Umbilical cord (tissue), 2 donors: ENCODE measurements at places on chromosomes 2 and 18.

DNA sequence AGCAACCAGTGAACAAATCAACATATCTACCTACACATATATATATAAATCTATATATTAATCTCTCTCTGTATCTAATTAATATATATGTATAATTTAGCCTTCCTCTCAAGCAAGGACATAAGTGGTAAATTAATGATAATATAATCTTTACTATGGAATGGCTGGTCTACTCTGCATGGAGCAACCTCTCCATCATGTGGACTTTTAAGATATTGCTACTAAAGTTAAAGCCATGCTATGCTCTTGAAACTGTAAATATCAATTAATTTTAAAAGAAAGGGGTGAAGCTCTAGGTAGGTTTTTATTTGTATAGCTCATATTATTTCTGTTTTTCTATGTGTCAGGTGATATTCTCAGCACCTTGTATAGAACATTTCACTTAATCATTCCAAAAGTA lies 147.0 kb downstream of the PPP1R1C start:
- no peak for DNase-seq

GRCh38 chr18:54924948-54925347 lies 34.3 kb downstream of the CCDC68 start:
- DNase-seq: no peak

DNA sequence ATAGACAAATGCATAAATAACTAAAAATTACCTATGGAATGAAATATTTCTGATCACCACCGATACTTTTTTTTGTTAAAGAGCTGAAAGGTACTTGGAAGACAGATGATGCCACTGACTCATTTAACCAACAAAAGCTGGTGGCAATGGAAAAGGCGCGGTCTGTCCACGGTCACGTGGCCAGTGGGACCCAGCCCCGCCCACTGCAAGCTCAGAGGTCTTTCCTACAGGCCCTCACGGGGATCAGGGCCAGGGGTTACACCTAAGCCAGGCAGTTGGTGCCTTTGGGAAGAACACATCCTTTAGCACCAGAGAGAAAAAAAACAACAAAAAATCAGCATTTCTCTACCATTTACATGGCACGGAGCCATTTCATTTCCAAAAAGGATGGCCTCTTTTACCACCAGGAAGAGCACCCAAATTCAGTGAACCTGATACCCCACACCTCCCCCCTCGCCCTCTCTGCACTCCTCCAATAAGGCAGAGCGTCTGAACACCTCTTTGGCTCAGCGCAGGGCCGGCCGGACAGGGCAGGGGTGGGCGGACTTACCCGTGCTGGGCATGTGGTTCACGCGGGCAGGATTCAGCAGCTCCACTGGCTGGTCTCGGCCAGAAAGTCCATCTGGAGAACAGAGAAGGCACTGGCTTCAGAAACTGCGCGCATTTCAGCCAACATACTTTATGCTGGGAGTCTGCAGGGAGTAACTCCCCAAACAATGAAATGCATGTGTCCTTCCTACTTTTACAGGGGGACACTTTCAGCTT lies 164.6 kb downstream of the HDAC4 start:
- DNase-seq: no peak

DNA sequence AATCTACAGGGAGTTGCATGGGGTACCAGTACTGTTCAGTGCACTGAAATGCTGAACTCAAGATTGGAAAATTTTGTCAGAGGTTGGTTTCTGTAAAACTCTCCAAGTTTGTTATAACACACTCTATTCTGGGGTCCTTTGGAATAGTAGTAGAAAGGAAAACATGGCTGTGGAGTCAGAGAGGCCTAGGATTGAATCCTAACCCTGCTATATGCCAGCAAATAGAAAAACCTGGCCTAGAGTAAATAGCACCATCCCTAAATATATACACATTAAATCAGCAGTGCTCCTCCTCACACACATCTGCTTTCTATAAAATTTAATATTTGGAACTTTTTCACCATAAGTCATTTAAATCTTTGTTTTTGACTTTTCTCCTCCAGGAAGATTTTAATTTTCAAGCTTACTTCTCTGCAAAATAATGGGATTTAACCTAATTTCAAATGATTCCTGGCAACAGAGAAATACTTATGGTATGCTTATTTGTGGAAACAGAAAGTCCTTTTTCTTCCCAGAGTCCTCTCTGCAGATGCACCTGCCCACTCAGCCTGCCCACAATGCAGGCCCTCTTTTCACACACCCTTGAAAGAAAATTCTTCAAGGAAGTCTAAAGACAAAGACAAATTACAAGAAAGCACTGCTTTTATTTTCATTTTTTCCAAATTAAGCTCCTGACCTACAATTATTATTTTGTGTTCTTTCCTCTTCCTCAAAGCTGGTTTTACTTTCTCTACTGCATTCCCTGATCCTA lies 197.5 kb upstream of the LRRTM1 start:
- no peak for DNase-seq

DNA sequence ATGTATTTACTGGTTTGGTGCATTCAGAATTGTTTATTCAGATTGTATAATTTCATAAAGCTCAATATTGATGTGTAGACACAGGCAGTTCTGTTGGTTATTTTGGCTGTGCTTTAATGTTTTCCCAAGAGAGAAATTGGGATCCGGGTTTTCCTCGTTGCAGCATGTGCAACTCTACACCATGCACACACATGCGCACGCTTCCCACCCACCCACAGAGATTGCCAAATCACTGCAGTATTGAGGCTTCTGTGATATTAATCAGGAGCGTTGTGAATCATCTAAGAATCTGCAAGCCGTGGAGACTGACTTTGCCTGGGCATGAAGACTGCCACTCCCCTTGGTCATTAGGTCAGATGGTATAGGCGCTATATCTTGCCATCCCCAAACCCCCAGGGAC lies 571.5 kb downstream of the SLC4A3 start:
- DNase-seq: peak; percentile 25

GRCh38 chr18:24954341-24954740 lies 397.6 kb downstream of the ZNF521 start:
- DNase-seq: peak; percentile 79

DNA sequence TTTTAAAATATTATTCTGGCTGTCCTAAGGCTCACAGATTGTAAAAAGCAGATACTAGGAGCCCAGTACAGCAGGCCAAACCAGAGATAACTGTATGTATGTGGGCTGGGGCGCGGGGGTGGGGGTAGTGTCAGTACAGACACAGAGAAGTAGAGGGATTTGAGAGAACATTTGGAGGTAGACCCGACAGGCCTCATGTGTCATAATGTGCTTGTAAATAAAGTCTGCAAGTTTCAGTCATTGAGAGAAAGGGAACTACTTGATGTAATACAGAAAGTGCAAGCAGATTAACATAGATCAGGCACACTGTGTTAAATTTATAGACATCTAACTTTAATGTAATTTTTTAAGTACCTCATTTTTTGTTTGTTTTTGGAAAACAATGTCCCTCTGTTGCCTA lies 7.4 kb upstream of the POLI start:
- peak; percentile 44 for DNase-seq

DNA sequence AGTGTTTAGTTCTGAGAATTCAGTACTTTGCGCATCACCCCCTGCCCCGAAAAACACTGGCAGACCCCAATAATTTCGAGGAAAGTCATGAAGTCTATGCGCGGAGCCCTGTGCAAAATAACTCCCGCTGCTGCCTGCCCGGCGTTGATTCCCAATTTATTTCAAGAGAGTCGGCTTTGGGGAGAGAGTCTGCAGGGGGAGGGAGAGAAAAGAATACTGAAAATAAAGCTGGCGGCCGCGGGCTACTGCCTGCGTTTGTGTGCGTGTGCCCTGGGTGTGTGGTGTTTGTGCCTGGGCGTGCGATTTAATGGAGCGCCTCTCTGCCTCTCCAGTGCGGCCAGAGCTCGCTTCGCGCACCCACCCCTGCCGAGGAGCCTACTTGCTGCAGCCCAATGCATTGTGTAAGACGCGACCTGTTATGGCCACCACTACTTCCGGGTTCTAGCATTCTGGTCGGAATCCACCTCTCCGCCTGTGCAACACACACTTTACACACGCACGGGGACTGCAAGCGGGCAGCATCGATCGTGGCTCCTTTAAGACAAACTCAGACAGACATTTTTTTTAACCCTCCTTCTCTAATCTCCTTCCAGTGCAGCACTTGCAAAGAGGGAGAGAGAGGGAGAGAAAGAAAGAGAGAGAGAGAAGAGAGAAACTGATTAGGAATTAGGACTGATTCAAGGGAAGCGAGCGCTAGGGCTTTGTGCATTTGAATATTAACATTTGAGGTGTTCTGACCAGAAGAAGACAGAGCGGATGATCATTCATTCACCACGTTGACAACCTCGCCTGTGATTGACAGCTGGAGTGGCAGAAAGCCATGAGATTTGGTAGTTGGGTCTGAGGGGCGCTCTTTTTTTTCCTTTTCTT lies at the start of gene MEIS1:
MEIS1 (plus strand) TSS at position 447 of the 870 bp plus-strand sequence. CDS start 732 bp downstream, outside the sequence.
- DNase-seq: peak; percentile 99

- DNase-seq: no peak
Observed at GRCh38 chr2:238731961-238732360, 115.9 kb upstream of the TWIST2 start.

DNA sequence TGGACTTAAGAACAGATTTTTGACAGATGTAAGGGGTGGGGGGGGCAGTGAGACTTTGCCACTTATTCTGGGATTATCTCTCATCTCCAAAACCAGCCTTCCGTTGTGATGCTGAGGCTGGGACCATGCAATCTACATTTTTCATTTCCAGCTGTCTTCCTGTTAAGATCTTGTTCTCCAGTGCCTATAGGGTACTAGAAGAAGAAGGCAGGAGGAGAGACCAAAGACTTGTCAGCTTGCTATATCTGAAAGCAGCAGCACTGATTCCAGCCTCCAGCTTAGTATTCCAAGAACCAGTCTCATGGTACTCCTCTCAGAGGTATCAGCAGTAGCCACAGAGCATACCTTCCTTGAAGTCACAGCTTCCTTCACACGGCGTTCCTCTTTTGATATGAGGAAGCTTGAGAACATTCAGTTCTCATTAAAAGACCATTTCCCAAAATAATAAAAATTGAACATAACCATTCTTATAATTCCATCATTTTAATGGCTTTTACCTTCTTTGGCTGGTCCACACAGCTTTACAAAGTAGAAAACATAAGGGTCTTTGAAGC lies 49.8 kb downstream of the USP34 start:
- DNase-seq: no peak

DNA sequence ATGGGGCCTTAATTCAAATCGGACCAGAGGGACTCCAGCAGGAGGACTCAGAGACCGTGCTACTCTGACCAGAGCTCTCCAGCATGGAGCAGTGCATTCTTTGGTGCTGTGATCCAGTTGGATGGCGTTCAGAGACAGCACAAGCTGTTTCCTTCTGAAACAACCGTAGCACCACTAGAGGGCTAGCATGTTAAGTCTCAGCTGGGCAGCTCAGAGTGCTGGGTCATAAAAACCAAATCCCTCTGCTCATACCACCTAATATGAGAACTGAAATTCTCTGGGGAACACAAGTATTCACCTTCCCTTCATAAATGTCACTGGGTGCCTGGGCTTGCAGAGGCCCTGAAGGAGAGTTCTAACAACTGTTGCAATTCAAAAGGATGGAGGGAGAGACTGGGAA lies 97.7 kb upstream of the TFCP2L1 start:
- no peak for DNase-seq

- no peak for DNase-seq
Observed at GRCh38 chr2:58313926-58314325, 72.8 kb upstream of the FANCL start.

- peak; percentile 44 for DNase-seq
Observed at GRCh38 chr2:234308813-234309195, 188.1 kb downstream of the ARL4C start.

- DNase-seq: peak; percentile 89
Observed at GRCh38 chr18:77079954-77080682, 52.5 kb downstream of the MBP start.

DNA sequence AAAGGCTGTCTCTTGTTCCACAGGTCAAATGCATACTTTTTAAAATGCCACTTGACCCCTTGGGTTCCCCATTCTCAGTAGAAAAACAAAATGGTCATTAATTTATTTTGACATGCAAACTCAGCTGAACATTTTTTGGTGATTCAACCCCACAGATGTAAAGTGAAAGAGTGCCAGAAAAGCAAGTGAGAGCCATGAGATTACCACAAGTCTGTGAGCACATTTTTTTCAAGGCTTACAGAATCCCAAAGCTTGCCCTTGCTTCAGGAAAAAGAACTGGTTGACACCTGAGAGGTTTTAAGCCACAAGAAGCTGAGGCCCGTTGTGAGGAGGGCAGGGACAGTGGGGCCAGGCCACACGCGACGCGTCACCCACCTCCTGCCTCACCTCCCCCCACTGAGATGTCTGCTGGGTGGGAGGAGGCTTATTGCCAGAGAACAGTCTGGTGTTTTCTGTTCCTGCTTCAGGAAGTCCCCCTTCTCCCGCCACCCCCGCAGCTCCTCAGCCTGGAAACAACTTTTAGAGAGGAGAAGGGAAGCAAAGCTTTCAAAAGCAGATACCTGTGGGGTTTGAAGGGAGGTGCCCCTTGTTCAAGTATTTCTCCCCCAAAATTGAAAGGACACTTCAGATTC lies 70.4 kb upstream of the CYP1B1 start:
- DNase-seq: peak; percentile 63

DNA sequence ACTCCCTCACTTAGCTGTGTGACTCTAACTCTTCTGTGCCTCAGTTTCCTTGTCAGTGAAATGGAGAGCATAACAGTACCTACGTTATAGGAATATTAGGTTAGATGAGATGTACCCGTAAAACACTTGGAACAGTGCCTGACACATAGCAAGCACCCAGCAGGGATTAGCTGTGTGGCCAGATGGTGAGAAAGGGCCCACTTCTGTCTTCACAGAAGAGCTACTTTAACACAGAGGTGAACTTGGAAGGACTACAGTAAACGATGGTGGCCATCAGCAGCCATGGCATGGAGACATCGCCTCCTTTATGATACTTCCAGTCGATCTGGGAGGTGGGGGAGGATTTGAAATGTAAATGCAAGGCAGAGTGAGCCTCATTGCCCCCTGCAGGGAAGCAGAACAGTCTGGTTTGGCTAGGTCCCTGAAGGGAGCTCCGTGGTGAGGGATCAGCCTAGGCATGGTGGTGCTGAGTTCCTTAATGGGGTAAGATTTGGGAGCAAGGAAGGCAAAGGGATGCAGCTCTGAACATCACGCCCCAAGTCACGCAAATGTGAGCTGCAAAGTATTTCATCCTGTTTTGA lies 101.7 kb upstream of the ALPP start:
- DNase-seq: no peak

GRCh38 chr2:47058003-47058931 lies 96.8 kb downstream of the STPG4 start:
- peak; percentile 97 for DNase-seq

DNA sequence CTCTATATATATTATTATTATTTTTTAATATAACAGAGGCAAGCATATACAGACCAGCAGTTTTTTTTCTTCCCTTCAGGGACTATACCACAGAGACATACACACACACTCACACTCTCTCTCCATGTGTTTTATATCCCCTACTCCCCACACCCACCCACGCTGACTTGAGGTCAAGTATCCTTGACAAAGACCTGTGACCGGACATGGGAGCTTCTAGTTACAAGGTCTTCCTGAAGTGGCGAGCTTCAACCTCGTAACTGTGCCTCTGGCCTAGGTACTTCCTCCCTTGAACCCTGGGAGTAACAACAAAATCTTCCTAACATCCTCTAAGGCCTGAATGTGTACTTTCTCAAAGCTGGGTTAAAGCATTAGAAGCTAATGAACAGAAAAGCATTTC lies 52.5 kb downstream of the POLR1A start:
- DNase-seq: no peak

GRCh38 chr18:32271672-32272208 lies 81.9 kb downstream of the MEP1B start:
- DNase-seq: peak; percentile 35

- no peak for DNase-seq
Observed at GRCh38 chr2:172431463-172431862, 4.1 kb downstream of the ITGA6 start.

GRCh38 chr2:120989512-120990441 lies 254.1 kb downstream of the GLI2 start:
- no peak for DNase-seq

- DNase-seq: no peak
Observed at GRCh38 chr18:58355243-58355642, 273.6 kb downstream of the ALPK2 start.
